ENCODE measurements at places on chromosomes 6 and 20. TPM values are rescaled to one million over a fixed set of nuclear protein-coding genes. Genes with fewer than 3 reads are reported as not detected.

SNAP91 gene
- 0.05 TPM for polyA plus RNA-seq

SLC17A2 gene
- polyA plus RNA-seq: not detected

ZSCAN23 gene
- polyA plus RNA-seq: 0.14 TPM

SFTA2 gene
- polyA plus RNA-seq: 421 TPM

SNX3 gene
- 178 TPM for polyA plus RNA-seq

SPINT4 gene
- not detected for polyA plus RNA-seq

TOMM34 gene
- polyA plus RNA-seq: 6.4 TPM

GSTA2 gene
- polyA plus RNA-seq: not detected

OR2B6 gene
- polyA plus RNA-seq: not detected

RUNX2 gene
- polyA plus RNA-seq: 0.75 TPM

GLP1R gene
- polyA plus RNA-seq: not detected

CLPSL2 gene
- not detected for polyA plus RNA-seq

METTL24 gene
- 0.34 TPM for polyA plus RNA-seq

LPIN3 gene
- 84.1 TPM for polyA plus RNA-seq

LY6G6C gene
- 21.9 TPM for polyA plus RNA-seq

FAXC gene
- polyA plus RNA-seq: 3.5 TPM

SYTL3 gene
- 2.4 TPM for polyA plus RNA-seq

TNNC2 gene
- 1.0 TPM for polyA plus RNA-seq

PHACTR1 gene
- polyA plus RNA-seq: 0.55 TPM

STMND1 gene
- polyA plus RNA-seq: not detected

TRIM40 gene
- polyA plus RNA-seq: 0.02 TPM

PTPRT gene
- under 0.01 TPM for polyA plus RNA-seq

ANGPT4 gene
- polyA plus RNA-seq: 0.11 TPM

RBPJL gene
- polyA plus RNA-seq: 0.04 TPM

FAM217A gene
- polyA plus RNA-seq: not detected

SASH1 gene
- polyA plus RNA-seq: 29.6 TPM

BPI gene
- 0.02 TPM for polyA plus RNA-seq

ID4 gene
- polyA plus RNA-seq: 23.5 TPM

CDH26 gene
- 3.8 TPM for polyA plus RNA-seq

ATAT1 gene
- polyA plus RNA-seq: 5.0 TPM

GJA10 gene
- not detected for polyA plus RNA-seq

All from esophagus (tissue), 2 donors.